ENCODE measurements at places on chromosomes 7 and 10. TPM values are rescaled to one million over a fixed set of nuclear protein-coding genes. Genes with fewer than 3 reads are reported as not detected.

- no peak for DNase-seq
These were observed 5.9 kb upstream of the PWWP2B start for GRCh38 chr10:132390921-132391675.

GRCh38 chr10:45424668-45425404 is 50.8 kb downstream of the ALOX5 start:
- DNase-seq = no peak

GRCh38 chr10:96720422-96721206 is at the start of gene PIK3AP1:
Gene PIK3AP1, minus strand, starts transcription at chr10:96720514. Its CDS starts 120 bp downstream, at chr10:96720394.
- DNase-seq = no peak

- no peak for DNase-seq
These were observed 118.7 kb downstream of the RALA start for GRCh38 chr7:39741942-39742623.

GRCh38 chr7:10789170-10789569 is 184.5 kb upstream of the PHF14 start:
- no peak for DNase-seq

GRCh38 chr10:75652146-75652740 is 220.8 kb downstream of the LRMDA start:
- no peak for DNase-seq

- DNase-seq = no peak
These were observed 1.0 kb downstream of the BEND7 start for GRCh38 chr10:13527864-13528122.

GRCh38 chr10:132248455-132249225 is 59.1 kb downstream of the STK32C start:
- DNase-seq = peak; percentile 4

- DNase-seq = no peak
These were observed 48.0 kb downstream of the ZNF365 start for GRCh38 chr10:62422068-62422590.

DNA sequence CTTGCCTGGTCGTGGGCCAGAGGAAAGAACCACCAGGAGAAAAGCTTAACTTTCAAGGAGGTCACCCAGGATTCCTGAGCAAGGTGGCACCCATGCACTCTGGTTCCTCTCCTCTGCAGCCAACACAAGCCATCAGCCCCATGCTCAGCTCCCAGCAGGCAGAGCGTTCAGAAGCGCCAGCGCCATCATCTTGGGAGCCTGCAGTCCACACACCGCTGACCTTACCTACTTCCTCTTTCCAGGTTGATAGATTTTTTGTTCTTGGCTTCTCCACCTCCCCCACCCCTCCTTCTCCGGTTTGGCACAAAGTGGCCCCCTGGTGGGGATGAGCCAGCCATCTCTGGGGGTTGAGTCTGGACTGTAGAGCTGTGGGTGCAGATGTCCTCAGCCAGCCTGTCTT is 1.7 kb upstream of the WDR86 start:
- no peak for DNase-seq

GRCh38 chr7:1231214-1232102 is 1.2 kb upstream of the UNCX start:
- no peak for DNase-seq

- no peak for DNase-seq
These were observed 96.5 kb downstream of the ARMH3 start for GRCh38 chr10:101959346-101959916.

DNA sequence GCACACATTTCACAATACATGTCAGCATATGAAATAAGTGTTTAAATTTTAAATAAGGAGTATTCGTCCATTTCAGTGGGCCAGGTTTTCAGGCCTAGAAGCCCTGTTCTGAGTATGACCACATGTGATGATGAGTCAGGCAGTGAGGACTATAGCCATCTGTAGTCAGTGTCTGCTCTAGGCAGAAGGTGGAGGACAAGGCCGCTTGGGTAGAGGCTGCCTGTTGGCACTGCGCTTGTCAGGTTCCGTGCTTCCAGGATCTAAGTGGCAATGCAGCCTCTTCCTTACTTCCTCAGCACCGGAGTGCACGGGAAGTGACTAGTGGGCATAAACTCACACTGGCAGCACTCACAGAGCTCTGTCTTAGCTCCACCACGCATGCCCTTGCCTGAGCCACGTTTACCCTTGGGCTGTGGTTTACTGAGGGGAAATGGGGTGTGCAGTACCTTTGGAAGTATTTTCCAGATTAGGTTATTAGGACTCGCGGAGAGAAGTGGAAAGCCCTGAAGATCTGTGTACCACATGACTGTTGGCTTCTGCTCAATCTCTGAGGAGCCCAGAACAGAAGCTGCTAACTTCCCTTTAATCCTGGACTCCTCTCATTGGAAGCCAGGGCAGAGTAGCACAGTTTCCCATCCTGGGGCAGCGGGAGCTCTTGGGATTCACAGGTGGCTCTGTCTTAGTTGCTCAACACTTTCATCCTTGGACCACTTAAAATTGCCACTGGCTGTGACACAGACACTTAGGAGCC is 87.5 kb upstream of the GJD4 start:
- no peak for DNase-seq

GRCh38 chr10:21171936-21172541 is 274.9 kb upstream of the NEBL start:
- no peak for DNase-seq

DNA sequence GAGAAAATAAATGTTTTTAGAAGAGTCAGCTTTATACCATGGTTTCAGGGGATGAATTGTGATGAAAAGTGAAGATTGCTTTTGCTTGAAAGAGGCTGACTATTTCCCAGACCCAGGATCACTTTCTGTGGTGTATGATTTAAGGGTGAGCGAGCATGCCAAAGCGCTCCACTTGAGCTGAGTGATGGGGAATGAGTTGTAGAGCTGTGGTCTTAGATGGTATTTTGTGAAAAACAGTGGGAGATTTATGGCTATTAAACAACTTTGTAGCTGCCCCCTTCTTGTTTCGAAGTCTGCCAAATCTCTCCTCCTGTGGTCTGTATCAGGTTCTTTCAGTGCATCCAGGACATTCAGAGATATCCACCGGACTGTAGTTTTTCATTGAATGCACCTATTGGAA is 888.2 kb downstream of the LRMDA start:
- no peak for DNase-seq

Gene DLG5
- total RNA-seq = 44.8 TPM

Gene WNT8B
- total RNA-seq = not detected

Gene ACSL5
- 195 TPM for total RNA-seq

Gene LIPJ
- not detected for total RNA-seq

All from HCT116 (cell line).